Neural progenitor cell (in vitro differentiated cells): ENCODE measurements at places on chromosomes 2 and 18.

GRCh38 chr18:69790649-69791048 lies 157.0 kb downstream of the CD226 start:
- no peak for DNase-seq

GRCh38 chr2:8524388-8524787 lies 157.5 kb upstream of the ID2 start:
- no peak for DNase-seq

- no peak for DNase-seq
Observed at GRCh38 chr2:136248242-136248641, 130.3 kb upstream of the CXCR4 start.

DNA sequence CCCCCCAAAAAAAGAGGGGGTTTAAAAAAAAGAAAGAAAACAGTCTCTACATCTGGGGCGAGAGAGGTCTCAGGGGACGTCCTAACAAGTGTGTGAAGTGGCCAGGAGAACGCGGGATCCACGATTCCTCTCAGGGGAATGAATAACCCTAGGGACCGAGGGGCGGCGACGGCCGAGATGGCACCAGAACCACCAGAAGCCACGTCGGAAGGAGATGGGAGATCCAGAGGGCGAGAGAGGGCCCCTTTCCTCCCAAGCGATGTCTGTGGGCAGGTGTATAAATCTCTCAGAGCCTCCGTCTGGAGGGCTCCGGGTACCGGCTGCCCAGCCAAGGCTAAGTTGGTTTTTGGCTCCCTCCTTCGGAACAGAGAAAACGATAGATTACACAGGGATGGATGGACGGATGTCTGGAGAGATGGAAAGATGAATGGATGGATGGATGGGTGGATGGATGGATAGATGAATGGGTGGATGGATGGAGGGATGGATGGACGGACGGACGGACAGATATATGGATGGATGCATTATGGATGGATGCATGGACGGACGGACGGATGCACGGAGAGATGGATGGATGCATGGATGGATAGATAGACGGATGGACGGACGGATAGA lies 1.7 kb downstream of the EPHA4 start:
- peak; percentile 75 for DNase-seq

GRCh38 chr2:120260736-120261135 lies 8.1 kb downstream of the RALB start:
- DNase-seq, result no peak

DNA sequence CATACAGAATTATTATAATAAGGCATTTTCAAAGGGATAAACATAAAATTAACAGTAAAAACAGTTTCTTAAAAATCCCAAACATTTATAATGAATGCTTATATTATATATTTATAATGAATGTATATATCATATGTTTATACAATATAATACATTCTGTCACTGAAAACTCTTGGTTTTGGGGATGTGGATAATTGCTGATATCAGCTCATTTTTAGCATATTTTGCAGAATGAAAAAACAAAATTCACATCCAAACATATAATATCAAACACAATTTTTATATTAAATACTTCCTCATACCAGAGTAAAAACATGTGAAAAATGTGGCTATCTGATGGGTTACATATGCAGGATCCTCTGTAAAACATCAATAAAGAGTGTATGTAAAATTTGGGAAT lies 202.7 kb upstream of the KLHL14 start:
- no peak for DNase-seq

GRCh38 chr2:206721256-206721920 lies 3.2 kb upstream of the DYTN start:
- DNase-seq, result no peak

- DNase-seq, result no peak
Observed at GRCh38 chr2:31331156-31331555, 83.4 kb downstream of the XDH start.

DNA sequence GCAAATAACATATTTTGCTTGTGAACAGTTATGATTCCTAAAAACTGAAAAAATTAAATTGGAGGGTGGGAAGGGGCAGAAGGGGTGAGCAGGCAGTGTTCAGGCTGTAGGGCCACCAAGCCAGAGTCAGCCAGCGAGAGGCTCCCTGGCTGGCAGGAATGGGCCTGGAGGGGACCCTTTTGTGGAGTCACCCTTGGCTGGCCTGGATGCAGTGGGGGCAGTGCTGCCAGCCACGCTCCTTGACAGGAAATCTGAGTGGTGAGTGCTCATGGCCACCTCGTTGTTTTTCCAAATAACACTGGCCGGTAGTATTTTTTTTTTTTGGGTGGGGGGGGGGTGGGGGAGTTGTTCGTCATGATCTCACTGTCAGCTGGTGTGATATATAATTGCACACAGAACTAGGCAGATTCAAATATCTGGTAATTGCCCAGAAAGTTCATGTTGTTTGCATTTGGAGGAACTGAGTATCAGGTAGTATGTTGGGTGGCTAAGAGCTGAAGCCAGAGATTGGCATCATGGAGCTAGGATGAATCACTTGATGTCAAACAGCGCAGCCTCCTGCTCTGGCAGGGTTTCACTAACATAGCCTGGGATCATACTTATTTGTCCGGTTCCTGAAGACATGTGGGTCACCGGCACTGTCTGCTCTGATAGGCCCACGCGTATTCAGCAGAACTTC lies 160.0 kb downstream of the PTGR3 start:
- no peak for DNase-seq
